ENCODE measurements at places on chromosomes 1 and 21.

DNA sequence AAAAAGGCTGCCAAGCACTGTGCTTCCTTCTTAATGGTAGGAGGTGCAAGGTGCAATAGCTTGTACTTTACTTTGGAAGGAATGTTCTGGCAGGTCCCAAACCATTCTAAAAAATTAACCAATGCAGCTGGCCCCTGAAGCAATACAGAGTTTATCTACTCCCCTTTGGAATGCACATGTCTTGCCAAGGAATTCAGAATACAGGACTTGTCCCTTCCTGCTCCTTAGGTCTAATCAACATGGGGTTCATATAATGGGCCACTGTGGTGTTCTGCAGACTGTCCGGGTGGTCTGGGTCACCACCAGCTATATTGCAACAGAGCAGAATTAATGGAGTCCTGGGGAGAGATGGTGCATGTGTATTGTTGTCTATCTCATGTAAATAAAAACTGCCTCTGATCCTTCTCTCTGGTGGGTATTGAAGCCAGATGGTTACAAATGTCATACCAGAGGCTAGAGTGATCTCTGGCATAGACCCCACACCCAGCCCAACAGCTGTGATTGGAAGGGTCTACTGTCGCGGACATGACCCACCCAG is 112.8 kb downstream of the RIPK4 start:
- no peak for DNase-seq

DNA sequence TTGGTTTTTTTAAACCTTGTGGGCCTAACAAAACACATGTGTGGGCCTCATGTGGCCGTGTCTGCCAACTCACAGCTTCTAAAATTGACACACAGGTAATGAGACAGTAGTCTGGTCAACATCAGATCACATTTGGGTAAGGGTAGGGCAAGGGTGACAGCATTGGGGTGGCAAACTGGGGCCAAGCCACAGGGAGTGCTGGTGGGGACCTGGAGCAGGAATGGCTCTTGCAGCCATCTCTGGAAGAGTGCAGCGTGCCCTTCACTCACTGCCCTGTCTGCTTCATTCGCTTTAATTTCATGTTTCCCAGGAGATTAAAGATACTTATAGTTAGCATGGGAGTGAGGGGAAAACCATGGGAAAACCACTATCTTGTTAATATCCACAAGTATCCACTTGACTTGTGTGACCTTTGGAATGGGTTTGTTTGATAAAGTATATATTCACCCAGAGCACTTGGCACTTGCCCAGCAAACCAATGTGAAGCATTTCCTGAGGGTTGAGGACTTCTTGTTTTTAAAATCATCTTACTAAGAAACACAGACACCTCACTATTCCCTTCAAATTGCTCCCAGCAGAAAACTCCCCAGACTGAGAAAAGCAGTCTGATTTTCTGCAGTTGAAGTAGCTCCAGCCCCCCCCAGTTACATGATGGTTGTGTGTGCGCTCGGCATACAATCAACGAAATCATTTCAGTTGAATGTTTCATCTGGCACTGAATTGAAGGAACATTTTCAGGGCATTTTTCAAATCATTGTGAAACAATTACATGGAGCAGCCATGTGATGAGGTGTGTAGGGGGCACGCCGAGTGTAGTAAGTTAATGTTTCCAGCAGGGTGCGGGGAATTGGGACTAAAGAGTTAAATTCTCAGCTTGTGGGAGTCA is 175.7 kb downstream of the VPS13D start:
- no peak for DNase-seq

DNA sequence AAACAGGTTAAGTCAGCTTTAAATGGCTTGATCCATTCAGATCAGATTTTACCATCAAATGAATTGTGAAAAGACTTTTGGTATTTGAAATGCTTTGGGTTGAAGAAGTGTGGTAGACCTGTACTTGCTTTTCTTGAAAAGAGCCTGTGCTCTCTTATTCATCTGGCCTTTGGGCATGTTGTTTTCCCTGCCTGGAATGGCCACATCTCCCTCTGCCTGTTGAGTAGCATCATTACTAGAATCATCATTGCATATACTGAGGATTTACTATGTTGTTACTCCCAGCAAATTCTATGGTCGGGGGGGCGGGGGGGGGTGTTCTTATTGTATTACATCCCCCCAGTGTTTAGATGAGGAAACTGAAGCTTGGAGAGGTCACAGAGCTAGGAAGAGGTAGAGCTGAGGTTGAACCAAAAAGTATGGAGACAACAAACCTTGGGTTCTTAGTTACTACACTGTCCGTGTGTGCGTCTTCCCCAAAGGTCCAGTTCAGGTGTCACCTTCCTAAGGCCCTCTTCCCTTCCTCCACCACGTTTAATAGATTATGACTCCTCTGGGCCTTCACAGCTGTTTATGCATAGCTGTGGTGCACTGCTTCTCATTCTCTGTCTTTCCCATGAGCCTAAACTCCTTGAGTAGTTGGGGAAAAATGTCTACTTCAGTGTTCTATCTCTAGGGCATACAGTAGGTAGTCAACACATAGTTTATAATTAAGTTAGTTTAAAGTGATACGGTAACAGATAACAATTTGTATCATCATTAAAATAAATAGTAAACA is 246.4 kb upstream of the HOOK1 start:
- no peak for DNase-seq

DNA sequence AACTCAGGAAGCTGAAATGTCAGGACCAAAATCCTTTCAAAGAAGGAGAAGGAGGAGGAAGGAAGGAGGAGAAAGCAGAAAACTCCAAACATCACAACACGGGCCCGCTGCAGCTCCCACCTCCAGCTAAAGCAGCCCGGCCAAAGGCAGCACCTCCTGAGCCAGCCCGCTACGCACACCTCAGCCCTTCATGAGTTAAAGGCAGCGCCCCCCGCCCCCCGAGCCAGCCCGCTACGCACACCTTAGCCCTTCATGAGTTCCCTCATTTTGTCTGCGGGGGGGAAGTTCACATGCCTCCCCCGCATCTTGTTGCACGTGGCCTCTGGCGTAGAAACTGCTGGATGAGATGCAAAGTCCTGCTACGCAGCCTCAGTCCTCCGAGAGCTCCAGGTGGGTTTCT is 90.7 kb upstream of the ARHGEF16 start:
- no peak for DNase-seq

DNA sequence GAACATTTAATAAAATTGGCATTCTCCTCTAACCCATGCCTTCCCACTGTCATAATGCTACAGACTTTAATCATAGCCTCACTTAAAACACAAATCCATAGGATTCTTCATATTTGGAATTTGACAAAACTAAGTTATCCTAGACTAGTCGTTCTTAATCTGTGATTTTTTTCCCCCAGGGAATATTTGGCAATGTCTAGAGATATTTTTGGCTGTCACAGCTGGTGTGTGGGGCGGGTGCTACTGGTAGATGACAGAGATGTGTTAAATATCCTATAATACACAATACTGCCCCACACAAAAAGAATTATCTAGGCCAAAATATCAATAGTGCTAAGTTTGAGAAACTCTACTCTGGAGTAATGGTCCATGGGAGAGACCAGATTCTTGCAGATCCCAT is 95.8 kb upstream of the HMGB4 start:
- DNase-seq = no peak

All from activated CD4-positive, alpha-beta T cell treated with anti-CD3 and anti-CD28 coated beads, Interleukin-2, amount 50 U/mL, for 4 hours (primary cell).